ENCODE measurements at places on chromosomes 13 and 19. TPM values are rescaled to one million over a fixed set of nuclear protein-coding genes. Genes with fewer than 3 reads are reported as not detected.

DPF1 gene
- 2.4 TPM for total RNA-seq

CGB2 gene
- total RNA-seq: not detected

ZNF525 gene
- total RNA-seq: 8.5 TPM

NEK5 gene
- total RNA-seq: 0.59 TPM

NRTN gene
- not detected for total RNA-seq

PEG3 gene
- total RNA-seq: 0.89 TPM

ZNF805 gene
- total RNA-seq: 50.5 TPM

ZNF486 gene
- 5.3 TPM for total RNA-seq

FFAR2 gene
- not detected for total RNA-seq

AMER2 gene
- total RNA-seq: not detected

MKNK2 gene
- 102 TPM for total RNA-seq

LPAR2 gene
- 0.89 TPM for total RNA-seq

IGLON5 gene
- not detected for total RNA-seq

SUGP2 gene
- 52.9 TPM for total RNA-seq

ZNF471 gene
- total RNA-seq: 5.3 TPM

FXYD1 gene
- total RNA-seq: not detected

OVOL3 gene
- not detected for total RNA-seq

PSG4 gene
- total RNA-seq: 0.30 TPM

ZNF560 gene
- 5.8 TPM for total RNA-seq

Measured in smooth muscle cell of the umbilical artery (primary cell).